Stimulated activated CD4-positive, alpha-beta T cell treated with anti-CD3 and anti-CD28 coated beads, Interleukin-15, amount 100 ng/mL, for 1 hour (primary cell): ENCODE measurements at places on chromosomes 5 and 9.

GRCh38 chr5:1867114-1867814 is 15.5 kb downstream of the IRX4 start:
- DNase-seq, result no peak

DNA sequence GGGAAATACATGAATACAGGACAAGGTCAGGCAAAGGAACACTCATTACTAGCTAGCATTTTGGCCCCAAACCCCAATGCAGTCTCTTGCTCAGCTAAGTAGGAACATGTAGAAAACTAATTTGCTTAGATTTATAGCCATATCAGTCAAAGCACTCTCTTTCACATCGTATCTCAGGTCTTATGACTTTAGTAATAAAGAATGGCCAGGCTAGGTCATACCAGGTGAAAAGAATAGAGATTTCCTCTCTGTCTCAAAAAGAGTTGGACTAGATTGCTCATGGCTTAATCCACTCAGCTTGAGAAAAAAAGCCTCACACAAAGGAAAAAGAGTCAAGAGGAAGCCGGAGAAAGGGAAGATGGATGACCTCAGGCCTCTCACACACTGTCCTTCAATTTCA is 772.7 kb upstream of the SEMA6A start:
- DNase-seq, result no peak

DNA sequence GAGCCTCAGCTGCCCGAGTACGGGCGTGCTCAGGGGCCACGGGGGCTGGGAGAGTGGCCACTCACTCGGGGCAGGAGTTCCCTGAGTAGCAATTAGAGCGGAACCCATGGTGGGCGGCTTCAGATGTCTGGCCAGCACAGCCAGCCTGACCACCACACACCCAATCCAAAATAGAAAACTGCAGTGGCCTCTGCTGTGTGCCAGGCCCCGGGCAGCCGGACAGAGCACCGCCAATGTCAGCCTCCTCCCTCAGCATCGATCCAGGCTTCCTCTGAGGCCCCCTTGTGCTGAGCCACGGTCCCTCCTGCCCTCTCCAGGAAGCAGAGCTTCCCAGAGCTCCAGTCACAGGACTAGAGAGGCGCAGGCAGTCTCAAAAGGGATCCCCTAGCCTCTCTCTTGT is 2.7 kb downstream of the ADAMTS2 start:
- DNase-seq, result no peak

DNA sequence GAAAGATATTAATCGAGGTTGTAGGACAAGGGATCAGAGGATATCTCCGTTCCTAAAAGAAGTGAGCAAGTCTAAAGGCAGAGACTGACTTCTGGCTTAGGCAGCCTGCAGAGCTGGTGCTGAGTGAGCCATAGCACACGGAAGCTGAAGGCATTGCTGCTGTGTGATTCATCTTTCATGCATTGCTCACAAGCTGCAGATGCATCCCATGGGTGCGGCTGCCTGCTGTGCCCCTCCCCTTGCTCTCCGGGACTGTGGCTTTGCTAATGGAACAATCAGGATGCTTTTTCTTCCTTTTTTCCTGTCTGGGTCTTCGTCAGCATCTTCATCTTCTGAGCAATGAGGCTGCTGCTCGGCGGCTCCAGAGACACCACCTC is 341.4 kb downstream of the DIRAS2 start:
- DNase-seq, result no peak

GRCh38 chr5:123783421-123783820 is 271.4 kb downstream of the CSNK1G3 start:
- no peak for DNase-seq

DNA sequence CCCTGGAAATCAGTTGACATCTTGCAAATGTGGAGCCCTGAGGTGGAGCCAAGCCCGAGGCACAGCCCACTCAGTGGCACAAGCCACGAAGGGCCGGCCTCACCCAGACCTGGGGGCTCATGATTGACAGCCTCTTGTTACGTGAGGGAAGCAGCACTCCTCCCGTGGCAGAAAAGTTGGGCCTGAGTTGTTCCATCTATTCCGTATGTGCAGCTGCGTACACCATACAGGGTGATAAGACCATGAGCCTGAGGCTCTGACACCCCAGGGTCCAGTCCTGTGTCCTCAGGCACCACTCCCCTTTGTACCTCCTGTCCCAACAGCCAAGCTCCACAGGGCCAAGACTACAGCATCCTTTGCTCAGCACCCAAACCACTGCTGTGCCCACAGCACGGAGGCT is 1.9 kb upstream of the ORM2 start:
- DNase-seq, result no peak

GRCh38 chr9:26760675-26761074 is 131.9 kb downstream of the CAAP1 start:
- DNase-seq, result no peak

DNA sequence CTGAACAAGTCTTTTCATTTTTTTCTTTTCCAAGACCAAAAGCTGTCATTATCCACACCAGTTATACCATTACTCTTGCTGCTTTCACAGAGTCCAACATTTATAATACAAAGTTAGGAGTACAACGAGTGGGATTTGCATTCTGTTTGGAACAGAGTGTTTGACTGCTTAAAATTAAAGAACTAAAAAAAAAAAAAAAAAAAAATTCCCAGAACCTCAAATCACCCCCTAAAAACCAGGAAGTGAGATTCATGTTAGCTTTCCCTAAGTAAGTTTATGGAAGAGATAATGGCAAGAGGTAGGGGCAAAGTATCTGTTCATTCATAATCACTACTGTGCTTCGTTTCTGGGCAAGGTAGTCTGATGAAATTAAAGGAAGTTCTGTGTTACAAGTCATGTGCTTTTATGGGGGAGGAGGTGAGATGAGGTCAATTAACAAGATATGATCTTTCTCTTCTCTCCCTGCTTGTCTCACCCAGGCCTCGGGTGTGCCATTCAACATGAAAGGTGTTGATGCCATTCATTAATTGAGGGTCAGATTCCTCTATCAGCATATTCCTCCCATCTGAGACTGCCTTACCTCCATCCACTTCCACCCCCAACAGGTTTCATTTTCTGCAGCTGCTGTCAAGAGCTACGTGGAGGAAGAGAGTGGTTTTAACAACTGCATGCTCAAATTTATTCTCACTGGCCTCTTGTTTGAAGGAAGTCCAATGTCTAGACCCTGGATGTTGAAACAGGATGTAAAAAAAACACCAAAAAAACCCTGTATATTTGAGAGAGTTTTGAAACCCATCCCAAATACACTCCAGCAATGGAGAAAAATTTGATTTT is 58.1 kb downstream of the MARCHF3 start:
- no peak for DNase-seq

GRCh38 chr5:135545099-135545498 is 9.3 kb upstream of the NEUROG1 start:
- DNase-seq, result no peak
